ENCODE measurements at places on chromosomes 1 and 21.

DNA sequence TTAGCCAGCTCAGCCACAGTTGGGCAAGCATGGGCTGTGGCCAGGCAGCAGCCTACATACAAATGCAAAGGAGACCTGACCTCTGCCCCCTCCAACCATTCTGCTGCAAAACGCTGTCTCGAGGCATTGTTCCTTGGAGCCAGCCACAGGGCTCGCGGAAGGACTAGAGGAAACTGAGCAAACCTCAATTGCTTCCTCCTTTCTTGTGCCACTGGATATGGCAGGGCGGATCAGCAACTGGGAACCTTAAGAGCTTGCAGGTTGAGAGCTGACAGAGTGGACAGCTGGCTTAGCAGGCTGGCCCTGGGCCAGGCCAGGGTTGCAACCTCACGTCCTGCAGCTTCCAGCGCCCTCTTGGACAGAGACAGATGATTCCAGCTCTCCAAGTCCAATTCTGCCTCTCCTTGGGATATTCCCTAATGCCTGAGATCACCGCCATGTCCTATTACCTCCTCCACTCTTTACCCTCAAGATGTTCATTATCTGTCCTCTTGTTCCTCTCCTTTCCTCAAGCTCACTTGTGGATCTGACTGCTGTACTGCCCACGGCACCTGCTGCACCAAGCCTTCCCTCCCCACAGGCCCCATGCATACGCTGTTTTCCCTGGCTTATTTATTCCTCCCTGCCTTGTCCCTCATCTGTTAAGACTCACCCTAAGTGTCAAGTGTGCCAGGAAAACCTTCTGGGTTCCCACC is 67.5 kb downstream of the SDC3 start:
- DNase-seq = no peak

- DNase-seq = peak; percentile 58
These were observed 189.7 kb downstream of the FGGY start for GRCh38 chr1:59486615-59487014.

GRCh38 chr1:153685544-153686340 is 7.3 kb downstream of the NPR1 start:
- no peak for DNase-seq

GRCh38 chr1:25641931-25642573 is 25.5 kb downstream of the MAN1C1 start:
- peak; percentile 80 for DNase-seq

- peak; percentile 75 for DNase-seq
These were observed 75.3 kb downstream of the NTMT2 start for GRCh38 chr1:170221031-170221430.

DNA sequence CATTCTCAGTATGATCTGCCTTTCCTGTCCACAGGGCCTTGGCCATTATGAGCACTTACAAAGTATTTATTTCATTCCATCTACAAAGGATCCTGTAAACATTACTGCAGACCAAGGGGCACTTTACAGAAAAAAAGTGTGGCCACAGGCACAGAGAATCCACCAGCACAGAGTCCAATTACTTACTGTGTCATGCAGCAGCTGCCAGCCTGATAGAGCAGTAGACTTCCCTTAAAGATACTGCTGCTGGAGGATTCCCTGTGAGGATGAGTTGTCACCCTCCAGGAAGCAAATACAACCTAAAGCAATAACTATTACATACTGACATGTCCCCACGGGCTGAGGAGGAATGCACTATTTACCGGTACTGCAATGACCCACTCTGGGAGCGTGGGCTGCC is 97.1 kb upstream of the COG2 start:
- no peak for DNase-seq

DNA sequence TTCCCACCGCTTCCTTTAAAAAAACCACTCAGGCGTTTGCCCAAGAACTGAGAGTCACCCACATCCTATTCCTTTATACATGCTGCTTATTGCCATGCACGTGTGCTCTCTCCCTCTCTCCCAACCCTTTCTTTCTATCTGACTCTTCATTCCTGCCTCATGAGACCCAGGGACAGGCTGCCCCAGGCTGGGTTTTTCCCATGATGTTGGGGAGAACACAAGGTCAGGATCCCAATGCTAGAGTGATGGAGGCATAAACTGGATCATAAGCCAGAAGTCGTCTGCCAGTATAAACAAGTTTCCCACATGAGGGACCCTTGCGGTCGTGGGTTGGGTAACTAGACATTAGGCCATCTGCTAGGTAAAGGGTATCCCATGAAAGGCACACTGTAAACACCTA is 64.9 kb downstream of the CD2 start:
- DNase-seq = no peak

- peak; percentile 76 for DNase-seq
These were observed 3.2 kb downstream of the ATP1B1 start for GRCh38 chr1:169109561-169110134.

DNA sequence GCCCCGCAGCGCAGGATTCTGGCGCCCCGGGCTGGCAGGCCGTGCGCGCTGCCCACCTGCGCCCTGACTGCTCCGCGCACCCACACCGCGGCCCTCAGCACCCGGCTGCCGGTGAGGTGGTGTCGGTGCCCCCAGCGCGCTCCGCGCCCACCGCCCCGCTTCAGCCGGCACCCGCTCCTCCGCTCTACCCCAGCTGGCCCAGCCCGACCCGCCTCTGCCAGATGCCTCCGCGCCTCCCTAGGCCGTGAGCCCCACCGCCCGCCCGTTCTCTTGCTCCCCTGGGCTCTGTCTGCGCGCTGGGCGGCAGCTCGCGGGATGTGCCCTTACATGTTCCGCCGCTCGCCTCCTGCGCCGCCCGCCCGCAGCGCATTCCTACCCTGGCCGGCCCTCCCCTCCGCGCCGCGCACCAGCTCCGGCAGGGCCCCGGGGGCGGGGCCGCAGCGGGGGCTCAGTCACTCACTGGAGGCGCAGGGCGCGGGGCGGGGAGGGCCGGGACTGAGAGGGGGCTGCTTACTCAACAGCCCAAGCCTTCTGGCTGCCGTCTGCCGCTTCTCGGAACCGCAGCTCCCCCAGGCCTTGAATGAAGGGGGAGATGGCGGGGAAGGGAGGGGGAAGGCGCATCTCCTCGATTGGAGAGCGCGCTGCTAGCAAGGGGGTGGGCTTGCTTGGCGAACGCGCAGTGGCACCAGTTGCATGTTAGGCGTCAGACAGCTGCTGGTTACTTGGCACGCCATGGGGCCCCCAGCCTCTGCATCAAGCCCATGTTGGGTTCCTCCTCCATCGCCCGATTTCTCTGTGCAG is at the start of gene PHLDA3:
TSS of gene PHLDA3 (minus strand) at position 345 of the 801 bp plus-strand sequence. CDS start 402 bp downstream, outside the sequence.
- DNase-seq = peak; percentile 95

DNA sequence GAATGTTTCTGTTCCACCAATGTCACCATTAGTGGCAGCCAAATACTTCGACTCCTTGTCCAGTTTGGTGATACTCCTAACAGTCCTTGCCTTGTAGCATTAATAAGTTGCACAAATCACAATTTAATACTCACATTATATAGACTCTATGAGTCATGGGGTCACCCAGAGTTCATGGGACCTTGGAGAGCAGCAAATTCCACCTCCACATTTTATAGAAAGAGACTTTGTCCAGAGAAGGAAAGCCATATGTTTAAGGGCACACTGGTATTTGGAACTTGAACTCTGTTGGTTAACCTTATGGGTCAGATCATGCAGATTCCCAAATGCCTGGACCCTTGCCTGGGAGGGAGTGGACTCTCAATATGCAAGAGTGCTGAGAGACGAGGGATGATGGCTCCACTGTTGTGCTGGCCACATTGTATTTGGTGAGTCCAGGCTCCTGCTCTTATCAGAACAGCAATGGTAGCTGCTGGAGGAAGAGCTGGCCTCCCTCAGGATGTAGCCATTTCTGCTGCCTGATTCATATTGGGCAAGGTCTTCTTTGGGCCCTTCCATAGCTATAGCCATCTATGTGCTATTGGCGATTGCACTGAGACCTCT is 30.6 kb downstream of the DNAJC6 start:
- DNase-seq = peak; percentile 19

DNA sequence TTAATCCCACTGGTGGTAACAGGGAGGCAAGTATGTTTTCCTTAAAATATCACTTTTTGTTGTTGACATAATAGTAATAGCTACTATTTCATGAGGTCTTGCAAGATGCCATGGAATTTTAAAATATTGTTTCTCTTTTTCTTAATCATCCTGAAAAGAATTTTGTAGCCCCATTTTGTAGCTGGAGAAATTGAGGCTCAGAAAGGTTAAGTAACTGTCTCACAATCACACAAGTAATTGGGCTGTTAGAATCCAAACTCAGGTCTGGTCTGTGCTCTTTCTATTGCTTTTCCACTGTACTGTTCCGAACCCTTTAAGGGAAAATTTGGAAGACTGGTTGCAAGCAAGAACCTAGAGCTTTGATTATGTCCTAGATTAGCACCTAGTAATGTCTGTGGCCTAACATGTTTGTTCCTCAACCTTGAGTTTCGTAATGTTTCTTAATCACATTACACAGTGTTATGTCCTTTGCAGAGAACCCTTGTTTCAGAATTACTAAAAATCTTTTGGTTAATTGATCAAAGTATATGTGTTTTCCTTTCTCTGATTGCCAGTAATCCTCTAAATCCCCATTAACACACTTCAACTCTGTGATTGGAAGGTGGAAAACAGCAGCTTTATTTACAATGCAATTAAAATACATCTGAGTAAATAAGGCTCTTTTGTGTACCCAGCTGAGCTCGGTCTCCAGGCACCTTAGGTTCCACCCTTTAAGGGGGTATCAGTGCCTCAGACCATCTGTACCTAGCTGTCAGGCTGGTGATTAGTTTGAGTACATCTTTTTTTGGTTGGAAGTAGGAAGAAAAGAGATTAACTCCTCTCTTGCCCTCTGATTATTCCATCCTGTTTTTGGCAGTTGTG is 10.4 kb downstream of the LRRC42 start:
- no peak for DNase-seq

DNA sequence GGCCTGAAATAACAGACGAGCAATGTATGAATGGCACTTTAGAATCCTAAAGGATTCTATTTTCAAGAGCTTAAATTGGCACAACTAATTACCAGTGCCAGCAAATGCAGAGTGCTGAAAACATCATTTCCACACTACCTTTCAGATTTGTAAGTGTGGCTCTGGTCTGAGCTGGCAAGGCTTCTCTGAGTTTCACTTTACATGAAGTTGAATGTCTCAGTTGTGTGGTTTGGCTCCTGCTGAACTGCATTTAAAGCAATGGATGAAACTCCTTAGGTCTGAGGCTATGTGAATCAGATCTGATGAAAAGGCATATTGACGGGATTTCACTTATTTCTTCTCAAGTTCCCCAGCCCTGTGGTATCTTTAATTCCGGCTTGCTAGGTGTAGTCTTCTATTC is 114.8 kb upstream of the PTGFR start:
- peak; percentile 53 for DNase-seq
